ENCODE measurements at places on chromosomes 2 and 18. TPM values are rescaled to one million over a fixed set of nuclear protein-coding genes. Genes with fewer than 3 reads are reported as not detected.

DNA sequence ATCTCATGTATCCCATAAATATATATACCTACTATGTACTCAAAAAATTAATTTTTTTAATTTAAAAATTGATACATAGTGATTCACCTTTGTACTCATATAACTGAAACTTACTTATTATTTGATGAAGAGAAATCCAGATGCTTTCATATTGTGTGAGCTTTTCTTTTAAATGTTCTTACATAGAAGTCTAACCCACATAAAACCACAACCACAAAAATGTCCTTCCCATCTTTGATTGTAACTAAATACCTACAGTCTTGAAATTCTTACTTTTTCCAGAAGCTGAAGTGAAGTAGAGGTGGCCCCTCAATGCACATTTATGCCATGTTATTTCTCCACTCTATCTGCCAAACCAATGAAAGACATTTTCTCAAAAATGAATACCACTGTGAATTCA lies 117.9 kb upstream of the COL5A2 start:
- H3K27me3 ChIP-seq, result no peaks in the 10 kb centered on the region
- no peak for DNase-seq
- no peak overlapping the region for H3K4me3 ChIP-seq
- H3K4me1 ChIP-seq, result peaks cover 19% of the 10 kb centered on the region
- no peak overlapping the region for H3K27ac ChIP-seq

GRCh38 chr18:44130376-44130942 lies 550.2 kb upstream of the SETBP1 start:
- H3K27me3 ChIP-seq, result no peaks in the 10 kb centered on the region
- H3K4me1 ChIP-seq, result no peaks in the 10 kb centered on the region
- H3K36me3 ChIP-seq, result no peaks in the 10 kb centered on the region
- peak; percentile 19 for DNase-seq
- no peak overlapping the region for H3K27ac ChIP-seq

GRCh38 chr2:174789001-174789400 lies 24.7 kb upstream of the CHRNA1 start:
- no peak overlapping the region for H3K27ac ChIP-seq
- H3K4me3 ChIP-seq, result no peak overlapping the region
- DNase-seq, result no peak
- H3K4me1 ChIP-seq, result peaks cover 20% of the 10 kb centered on the region
- no peaks in the 10 kb centered on the region for H3K27me3 ChIP-seq

GRCh38 chr2:101357376-101357775 lies 29.9 kb downstream of the CREG2 start:
- H3K27me3 ChIP-seq, result no peaks in the 10 kb centered on the region
- H3K4me3 ChIP-seq, result no peak overlapping the region
- no peaks in the 10 kb centered on the region for H3K36me3 ChIP-seq
- H3K27ac ChIP-seq, result no peak overlapping the region

The AMER3 gene
- total RNA-seq, result under 0.01 TPM

DNA sequence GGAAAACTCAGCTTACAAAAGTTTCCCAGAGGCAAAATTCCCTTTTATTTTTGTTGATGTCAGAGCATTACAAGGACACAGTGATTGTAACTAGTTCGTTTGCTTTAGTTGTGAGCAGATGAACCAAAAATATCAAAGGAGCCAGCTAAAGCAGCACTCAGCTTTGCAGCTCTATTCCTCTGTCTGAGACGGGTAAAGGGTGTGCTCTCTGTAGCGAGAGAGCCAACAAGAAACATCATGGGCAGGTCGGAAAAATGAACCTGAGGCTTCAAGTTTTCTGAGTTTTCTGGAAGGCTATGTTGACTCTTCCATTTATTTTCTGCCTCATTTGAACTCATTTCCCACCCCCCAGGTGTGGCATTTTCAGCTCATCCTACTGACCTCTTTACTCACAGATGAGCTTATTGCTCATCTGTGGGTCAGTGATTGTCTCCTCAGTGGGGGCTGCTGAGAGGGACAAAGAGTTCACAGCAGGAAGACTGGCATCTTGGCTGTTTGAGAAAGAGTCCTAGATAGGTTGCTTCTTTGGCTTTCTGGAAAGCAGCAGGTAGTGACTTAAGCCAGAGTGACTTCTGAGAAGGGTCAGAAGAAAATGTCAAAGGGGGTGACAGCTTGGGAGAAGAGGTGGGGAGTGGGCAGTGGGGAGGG lies 66.6 kb upstream of the EPC2 start:
- no peak overlapping the region for H3K27ac ChIP-seq
- DNase-seq, result no peak
- no peak overlapping the region for H3K4me3 ChIP-seq
- no peaks in the 10 kb centered on the region for H3K27me3 ChIP-seq
- H3K4me1 ChIP-seq, result no peaks in the 10 kb centered on the region
- no peaks in the 10 kb centered on the region for H3K36me3 ChIP-seq

DNA sequence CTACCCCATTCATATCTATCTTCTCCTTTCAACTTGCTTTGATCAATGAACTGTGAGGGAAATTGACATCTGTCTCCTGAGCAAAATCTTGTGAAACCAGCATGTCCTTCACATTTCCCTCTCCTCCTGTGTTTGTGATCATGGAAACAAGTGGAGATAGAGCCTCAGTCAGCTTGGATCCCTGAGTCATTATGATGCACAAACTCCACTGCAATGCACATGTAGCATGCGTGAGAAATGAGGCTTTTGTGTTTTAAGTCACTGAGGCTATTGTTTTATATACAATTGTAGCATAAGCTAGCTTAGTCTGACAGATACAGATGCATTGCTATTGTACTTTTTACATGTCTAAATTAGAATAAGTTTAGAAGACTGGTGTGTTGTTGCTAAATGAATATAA lies 85.2 kb upstream of the HNMT start:
- no peaks in the 10 kb centered on the region for H3K27me3 ChIP-seq
- no peak overlapping the region for H3K4me3 ChIP-seq

The NYAP2 gene
- 0.05 TPM for total RNA-seq

DNA sequence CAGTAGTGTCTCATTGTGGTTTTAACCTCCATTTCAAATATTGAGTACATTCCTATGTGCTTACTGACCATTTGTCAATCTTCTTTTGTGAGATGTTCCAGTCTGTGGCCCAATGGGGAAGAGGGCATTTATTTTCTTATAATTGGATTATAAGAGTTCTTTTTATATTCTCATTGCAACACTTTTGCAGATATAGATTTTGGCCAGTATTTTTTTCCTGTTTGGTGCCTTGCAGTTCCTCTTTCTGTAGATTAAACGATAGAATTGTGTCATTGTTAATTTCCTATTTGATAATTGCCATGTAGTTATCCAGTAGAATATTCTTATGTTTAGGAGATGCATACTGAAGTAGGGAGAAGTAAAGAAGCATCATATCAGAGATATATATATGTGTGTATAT lies 56.4 kb upstream of the CYTIP start:
- H3K36me3 ChIP-seq, result no peaks in the 10 kb centered on the region
- H3K4me1 ChIP-seq, result no peaks in the 10 kb centered on the region
- no peak for DNase-seq
- no peak overlapping the region for H3K27ac ChIP-seq
- H3K27me3 ChIP-seq, result no peaks in the 10 kb centered on the region

The MEP1B gene
- 0.19 TPM for total RNA-seq

GRCh38 chr2:59041139-59041538 lies 800.0 kb upstream of the FANCL start:
- no peaks in the 10 kb centered on the region for H3K4me1 ChIP-seq
- no peak overlapping the region for H3K27ac ChIP-seq
- no peak overlapping the region for H3K4me3 ChIP-seq
- H3K36me3 ChIP-seq, result no peaks in the 10 kb centered on the region
- DNase-seq, result no peak

- H3K27me3 ChIP-seq, result no peaks in the 10 kb centered on the region
- no peaks in the 10 kb centered on the region for H3K4me1 ChIP-seq
- no peak for DNase-seq
- no peak overlapping the region for H3K4me3 ChIP-seq
- H3K36me3 ChIP-seq, result no peaks in the 10 kb centered on the region
Observed at GRCh38 chr2:169143998-169144397, 74.6 kb downstream of the DHRS9 start.

The CFAP65 gene
- total RNA-seq, result 0.05 TPM

- H3K27ac ChIP-seq, result peak overlapping the region; percentile 53
- no peaks in the 10 kb centered on the region for H3K27me3 ChIP-seq
- no peaks in the 10 kb centered on the region for H3K4me1 ChIP-seq
- H3K36me3 ChIP-seq, result no peaks in the 10 kb centered on the region
Observed at GRCh38 chr2:96888072-96889011, 18.5 kb upstream of the SEMA4C start.

DNA sequence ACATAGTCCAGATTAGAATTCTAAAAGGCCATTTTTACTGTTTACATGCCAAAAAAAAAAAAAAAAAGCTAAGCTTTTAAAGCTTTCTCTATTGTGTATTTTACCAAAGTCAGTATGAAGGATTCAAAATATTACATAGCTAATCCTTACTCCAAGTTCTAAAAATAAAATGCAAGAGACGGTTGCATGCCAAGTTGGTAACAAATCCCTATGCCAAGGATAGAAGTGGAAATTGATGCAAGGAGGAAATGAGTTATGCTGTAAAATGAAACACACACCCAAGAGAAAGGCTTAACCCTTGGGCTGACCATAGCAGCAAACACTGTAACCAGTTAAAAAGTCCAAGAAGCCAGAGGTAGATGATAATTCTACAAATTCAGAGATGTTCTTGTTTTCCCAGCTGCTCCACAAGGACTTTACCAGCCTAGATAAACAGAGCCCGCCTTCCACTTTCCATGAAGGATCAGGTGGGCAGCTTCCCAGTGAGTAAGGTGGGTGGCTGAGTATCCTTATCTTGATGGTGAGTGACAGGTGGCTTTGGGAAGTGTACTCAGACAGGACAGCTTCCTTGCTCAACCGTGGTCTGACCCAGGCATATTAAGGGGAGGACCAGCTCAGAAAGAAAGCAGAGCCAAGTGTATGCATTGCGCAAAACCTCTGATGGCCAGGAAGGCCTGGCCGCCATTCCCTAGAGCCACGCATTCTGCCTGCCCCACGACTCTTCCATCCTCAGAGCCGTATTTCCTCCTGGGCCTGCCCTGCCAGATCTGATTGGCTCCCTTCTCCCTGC lies 34.4 kb downstream of the ATP8B1 start:
- DNase-seq, result no peak
- H3K36me3 ChIP-seq, result no peaks in the 10 kb centered on the region

The LBX2 gene
- 0.09 TPM for total RNA-seq

DNA sequence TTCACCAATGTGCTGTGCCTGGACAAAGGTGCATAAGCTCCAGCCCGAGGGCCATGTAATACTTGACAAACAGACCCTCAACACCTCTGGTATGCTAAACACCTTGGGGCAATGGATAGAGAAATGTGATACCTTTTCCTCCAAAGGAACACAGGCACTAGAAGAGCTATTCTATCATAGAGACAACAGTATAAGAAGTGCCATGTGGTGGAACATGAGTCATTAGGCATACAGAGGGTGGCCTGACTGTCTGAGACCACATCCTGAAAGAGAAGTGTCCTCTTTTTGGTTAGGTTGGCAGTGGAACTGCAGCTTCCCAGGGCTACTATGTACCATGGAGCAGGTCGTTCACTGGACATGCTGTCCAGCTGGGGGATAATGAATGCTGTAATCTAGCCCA lies 153.9 kb downstream of the INSIG2 start:
- DNase-seq, result no peak
- H3K36me3 ChIP-seq, result no peaks in the 10 kb centered on the region
- no peaks in the 10 kb centered on the region for H3K27me3 ChIP-seq
- H3K4me1 ChIP-seq, result no peaks in the 10 kb centered on the region
- H3K27ac ChIP-seq, result no peak overlapping the region
- H3K4me3 ChIP-seq, result no peak overlapping the region

- H3K27me3 ChIP-seq, result no peaks in the 10 kb centered on the region
- no peaks in the 10 kb centered on the region for H3K4me1 ChIP-seq
- no peak overlapping the region for H3K27ac ChIP-seq
- H3K4me3 ChIP-seq, result no peak overlapping the region
Observed at GRCh38 chr2:107093426-107093957, 207.5 kb upstream of the ST6GAL2 start.

The TTC39C gene
- total RNA-seq, result 28.0 TPM

The SGO2 gene
- 19.7 TPM for total RNA-seq

- H3K27me3 ChIP-seq, result no peaks in the 10 kb centered on the region
- no peak for DNase-seq
- no peak overlapping the region for H3K4me3 ChIP-seq
- no peak overlapping the region for H3K27ac ChIP-seq
- no peaks in the 10 kb centered on the region for H3K36me3 ChIP-seq
Observed at GRCh38 chr2:167480986-167481309, 592.7 kb downstream of the XIRP2 start.

The KCNK3 gene
- total RNA-seq, result 0.05 TPM

DNA sequence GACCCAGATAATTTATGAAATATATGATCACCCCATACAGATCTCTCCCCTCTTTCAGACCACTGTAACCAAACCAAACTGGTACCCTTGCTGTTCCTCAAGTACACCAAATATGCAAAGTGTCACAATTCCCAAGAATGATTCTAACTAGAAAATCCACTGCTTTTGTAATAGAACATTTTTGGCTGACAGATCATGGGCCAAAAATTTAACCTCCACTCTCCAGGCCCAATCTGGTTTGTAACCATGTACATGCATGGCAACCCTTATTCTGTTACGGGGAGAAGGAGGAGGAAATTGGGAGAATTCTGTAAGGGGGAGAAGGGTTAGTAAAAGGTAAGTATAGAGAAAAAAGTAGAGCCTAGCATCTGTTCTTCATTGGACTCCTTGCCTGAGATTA lies 62.0 kb downstream of the IKZF2 start:
- H3K27me3 ChIP-seq, result no peaks in the 10 kb centered on the region
- peaks cover 2% of the 10 kb centered on the region for H3K4me1 ChIP-seq
- no peak overlapping the region for H3K27ac ChIP-seq

DNA sequence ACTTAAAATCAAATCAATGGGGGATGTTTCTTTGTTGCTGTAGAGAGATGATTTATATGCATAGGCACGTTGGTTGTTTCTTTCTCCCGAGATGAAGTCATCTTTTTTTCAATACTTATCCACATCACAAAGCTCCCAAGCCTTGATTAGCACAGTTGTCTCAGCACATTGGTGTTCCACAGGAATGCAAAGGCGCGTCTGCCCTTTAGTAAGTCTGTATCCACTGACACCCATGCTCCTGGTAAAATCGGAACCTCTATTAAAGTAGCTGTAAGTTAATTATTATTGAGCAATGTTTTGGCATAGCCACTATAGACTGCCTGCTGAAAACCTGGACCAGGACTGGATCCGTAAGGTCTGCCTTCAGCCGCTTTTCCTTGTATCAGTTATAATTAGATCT lies 77.6 kb upstream of the RBM44 start:
- DNase-seq, result no peak
- no peak overlapping the region for H3K27ac ChIP-seq
- H3K4me1 ChIP-seq, result peaks cover 16% of the 10 kb centered on the region
- H3K27me3 ChIP-seq, result no peaks in the 10 kb centered on the region
- H3K4me3 ChIP-seq, result no peak overlapping the region

- peaks cover 4% of the 10 kb centered on the region for H3K36me3 ChIP-seq
- no peak overlapping the region for H3K27ac ChIP-seq
- H3K27me3 ChIP-seq, result no peaks in the 10 kb centered on the region
- H3K4me3 ChIP-seq, result no peak overlapping the region
- no peak for DNase-seq
Observed at GRCh38 chr2:143684551-143685320, 555.5 kb downstream of the ARHGAP15 start.

The LIMS4 gene
- 0.71 TPM for total RNA-seq

- H3K27me3 ChIP-seq, result peaks cover 3% of the 10 kb centered on the region
- no peaks in the 10 kb centered on the region for H3K4me1 ChIP-seq
- no peak overlapping the region for H3K4me3 ChIP-seq
- no peaks in the 10 kb centered on the region for H3K36me3 ChIP-seq
Observed at GRCh38 chr18:74200780-74201179, 52.5 kb downstream of the TIMM21 start.

GRCh38 chr2:114784890-114785583 lies 342.6 kb downstream of the DPP10 start:
- H3K4me3 ChIP-seq, result no peak overlapping the region
- no peak for DNase-seq
- H3K4me1 ChIP-seq, result no peaks in the 10 kb centered on the region
- no peaks in the 10 kb centered on the region for H3K36me3 ChIP-seq
